ENCODE measurements at places on chromosomes 2 and 18.

GRCh38 chr2:103292573-103292972 lies 530.7 kb downstream of the TMEM182 start:
- DNase-seq: no peak

GRCh38 chr2:39128919-39129391 lies 8.1 kb upstream of the SOS1 start:
- DNase-seq: peak; percentile 88

DNA sequence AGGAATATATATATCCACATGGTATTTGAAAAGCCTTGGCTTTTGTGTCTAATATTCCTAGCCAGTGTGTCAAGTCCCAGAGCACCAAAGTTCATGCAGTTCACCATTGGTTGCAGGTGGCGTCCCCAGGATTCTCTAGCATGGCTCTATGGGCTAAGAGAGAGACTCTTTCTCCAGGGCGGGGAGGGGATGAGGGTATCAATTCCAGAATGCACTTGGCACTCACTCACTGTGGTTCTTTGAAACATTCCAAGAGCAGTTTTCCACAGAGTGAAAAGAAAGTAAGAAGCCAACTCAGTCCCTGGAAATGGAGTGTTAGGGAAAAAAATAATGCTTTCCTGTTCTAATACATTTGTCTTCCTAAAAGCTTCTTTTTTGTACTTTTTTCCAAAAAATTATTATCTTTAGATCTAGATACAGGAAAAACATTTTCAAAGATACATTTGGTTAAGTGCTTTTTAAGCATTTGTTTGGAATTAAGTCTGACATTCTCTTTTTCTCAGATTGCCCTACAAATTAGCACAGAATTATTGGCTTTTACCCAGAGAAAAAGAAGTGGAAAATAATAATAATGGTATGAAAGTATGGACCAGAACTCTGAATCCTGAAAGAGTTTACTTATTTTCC lies 239.9 kb downstream of the PAX3 start:
- DNase-seq: no peak

GRCh38 chr18:59109375-59109774 lies 30.3 kb upstream of the SEC11C start:
- DNase-seq: no peak

GRCh38 chr18:12072996-12073395 lies 20.6 kb upstream of the ANKRD62 start:
- DNase-seq: peak; percentile 39

DNA sequence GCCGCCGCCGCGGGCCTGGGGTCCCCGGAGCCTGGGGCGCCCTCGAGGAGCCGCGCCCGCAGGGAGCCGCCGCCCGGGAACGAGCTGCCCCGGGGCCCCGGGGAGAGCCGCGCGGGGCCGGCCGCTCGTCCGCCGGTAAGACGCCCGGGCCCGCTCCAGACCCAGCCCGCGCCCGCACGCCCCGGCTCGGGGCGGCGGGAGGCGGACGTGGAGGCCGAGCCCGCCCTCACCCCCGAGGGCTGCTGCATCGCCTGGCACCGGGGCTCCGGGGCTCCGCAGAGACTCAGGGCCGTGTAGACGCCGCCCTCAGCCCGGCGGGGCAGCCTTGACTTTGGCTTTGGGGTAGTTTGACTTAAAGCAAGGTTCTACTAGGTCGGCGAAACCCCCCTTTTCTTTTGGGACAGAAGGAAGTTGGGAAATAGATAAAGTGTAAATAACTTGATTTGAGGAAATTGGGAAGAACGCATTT lies 335 bp downstream of the ERFE start:
- DNase-seq: no peak

GRCh38 chr18:6923220-6923619 lies 193.7 kb downstream of the ARHGAP28 start:
- DNase-seq: no peak

DNA sequence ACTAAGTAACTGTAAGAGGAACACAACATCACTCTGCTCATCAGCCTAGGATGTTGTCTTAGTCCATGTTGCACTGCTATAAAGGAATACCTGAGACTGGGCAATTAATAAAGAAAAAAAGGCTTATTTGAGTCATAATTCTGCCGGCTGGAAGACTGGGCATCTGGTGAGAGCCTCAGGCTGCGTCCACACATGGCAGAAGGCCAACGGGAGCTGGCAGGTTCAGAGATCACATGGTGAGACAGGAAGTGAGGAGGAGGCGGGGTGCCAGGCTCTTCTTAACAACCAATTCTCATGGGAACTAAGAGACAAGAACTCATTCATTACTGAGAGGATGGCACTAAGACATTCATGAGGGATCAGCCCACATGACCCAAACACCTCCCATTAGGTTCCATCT lies 46.8 kb downstream of the EPG5 start:
- DNase-seq: no peak

GRCh38 chr2:199727801-199728200 lies 123.2 kb downstream of the FTCDNL1 start:
- DNase-seq: no peak

- DNase-seq: no peak
These were observed 151.5 kb downstream of the NCK2 start for GRCh38 chr2:105895990-105896764.

- DNase-seq: no peak
These were observed 5.5 kb downstream of the COL6A3 start for GRCh38 chr2:237408335-237409000.

GRCh38 chr2:74003494-74004211 lies 18.9 kb downstream of the TET3 start:
- DNase-seq: peak; percentile 87

DNA sequence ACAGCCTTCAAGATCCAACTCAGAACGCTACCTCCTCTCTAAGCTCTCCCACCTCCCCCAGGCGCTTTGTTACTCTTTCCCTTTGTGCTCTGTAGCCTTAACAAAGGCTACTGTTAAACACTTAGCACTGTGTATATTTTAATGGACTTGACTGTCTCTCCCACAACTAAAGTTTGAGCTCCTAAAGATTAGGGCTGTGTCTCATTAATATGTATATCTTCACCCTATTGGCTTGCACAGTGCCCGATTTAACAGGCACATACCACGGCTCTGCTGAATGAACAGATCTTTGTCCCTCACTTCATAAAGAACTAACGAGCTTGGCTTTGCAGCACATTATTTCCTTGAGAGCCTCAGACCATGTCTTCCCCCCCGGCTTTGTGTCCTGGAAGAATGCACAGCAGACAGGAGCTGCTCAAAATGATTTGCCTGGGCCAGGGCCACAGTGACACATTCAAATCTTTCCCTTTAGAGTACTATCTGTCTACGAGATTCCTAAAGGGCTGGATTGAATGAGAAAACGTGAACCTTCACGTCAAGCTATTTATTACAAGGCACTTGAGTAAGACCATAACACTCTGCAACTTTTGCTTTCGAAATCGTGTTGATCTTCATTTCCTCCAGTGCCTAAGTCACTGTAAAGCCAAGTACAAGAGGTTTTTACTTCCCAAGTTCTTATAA lies 22.1 kb downstream of the ABHD3 start:
- DNase-seq: peak; percentile 79

DNA sequence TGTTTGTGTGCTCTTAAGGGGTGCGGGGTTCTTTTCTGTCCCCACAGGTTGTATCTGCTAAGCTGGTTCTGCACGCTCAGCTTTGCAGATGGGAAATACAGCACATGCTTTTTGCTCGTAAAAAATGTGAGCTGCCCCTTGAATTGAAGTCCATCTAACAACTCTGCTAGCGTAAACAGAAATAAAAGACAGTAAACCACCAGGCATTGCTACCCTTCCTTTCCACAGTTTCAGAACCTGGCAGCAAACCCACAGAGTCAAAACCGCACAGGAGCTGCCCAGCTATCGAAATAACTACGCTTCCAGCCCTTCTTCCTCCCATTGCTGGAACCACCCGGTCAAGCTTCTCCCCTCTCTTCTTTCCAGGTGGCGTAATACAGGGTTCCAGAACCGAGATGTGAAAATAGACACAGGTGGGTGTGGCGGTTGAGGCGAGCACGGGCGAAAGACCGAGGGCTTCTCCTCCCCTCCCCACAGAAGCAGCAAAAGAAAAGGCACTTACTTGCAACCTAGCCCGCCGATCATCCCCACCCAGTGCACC lies 479 bp downstream of the SCN9A start:
- no peak for DNase-seq

GRCh38 chr18:44526705-44527415 lies 153.8 kb upstream of the SETBP1 start:
- DNase-seq: no peak

DNA sequence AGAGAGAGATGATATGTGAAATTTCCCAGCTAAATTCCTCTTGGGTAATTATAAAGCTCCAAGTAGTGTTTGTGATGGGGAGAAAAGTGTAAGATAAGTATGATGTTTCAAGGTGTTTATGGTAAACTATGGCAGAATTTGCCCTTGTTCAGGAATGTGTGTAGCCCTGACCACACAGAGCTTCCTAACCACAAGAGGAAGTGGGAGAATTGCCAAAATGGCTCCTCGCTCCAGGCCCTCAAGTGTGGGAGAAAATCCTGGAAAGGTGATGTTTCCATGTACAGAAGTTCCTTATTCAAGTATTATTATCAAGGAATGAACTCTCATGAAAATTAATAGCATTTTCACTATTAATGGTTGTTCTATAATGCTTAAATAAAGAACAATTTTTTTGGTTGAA lies 878.3 kb downstream of the TDRD15 start:
- no peak for DNase-seq

DNA sequence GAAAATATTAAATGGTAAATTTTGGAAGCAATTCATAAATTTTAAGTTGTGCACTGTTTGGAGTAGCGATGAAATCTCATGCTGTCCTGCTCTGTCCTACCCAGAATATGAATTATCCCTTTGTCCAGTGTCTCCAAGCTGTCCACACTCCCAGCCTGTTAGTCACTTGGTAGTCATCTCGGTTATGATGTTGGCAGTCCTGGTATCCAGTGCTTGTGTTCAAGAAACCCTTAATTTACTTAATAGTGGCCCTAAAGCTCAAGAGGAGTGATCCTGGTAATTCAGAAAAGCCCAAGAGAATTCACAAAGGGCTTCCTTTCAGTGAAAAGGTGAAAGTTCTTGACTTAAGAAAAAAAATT lies 71.8 kb upstream of the STAM2 start:
- DNase-seq: no peak

DNA sequence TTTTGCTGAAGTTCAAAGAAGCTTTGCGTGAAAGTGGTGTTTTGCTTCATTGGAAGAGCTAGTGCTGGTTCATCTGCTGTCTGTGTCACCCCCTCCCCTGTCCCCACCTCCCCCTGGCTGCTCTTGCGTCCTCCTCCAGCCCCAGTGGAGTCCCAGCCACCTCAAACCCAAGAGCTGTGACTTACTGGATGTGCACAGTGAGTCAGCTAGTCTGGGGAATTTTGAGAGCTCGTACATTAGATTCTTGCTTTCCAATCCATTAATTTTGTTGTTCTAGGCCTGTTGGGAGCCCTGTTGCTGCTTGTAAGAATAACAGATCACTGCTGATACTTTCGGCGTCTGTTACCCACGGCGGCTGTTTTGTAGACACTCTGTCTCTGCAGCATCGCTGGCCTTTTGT lies 412.1 kb downstream of the TSN start:
- no peak for DNase-seq
